ENCODE measurements at places on chromosomes 11 and 22.
A peak's percentile ranks its signal among the peaks of the same experiment; 100 is the strongest.

GRCh38 chr11:6932145-6932544 lies 5.9 kb downstream of the ZNF215 start:
- no peak for DNase-seq

GRCh38 chr11:16040151-16040550 lies 316.2 kb downstream of the SOX6 start:
- no peak for DNase-seq

- no peak for DNase-seq
Observed at GRCh38 chr11:96658436-96658835, 268.6 kb downstream of the JRKL start.

- DNase-seq = no peak
Observed at GRCh38 chr11:76801736-76802135, 18.6 kb downstream of the TSKU start.

- DNase-seq = no peak
Observed at GRCh38 chr11:2424811-2425495, 19.4 kb downstream of the TRPM5 start.

DNA sequence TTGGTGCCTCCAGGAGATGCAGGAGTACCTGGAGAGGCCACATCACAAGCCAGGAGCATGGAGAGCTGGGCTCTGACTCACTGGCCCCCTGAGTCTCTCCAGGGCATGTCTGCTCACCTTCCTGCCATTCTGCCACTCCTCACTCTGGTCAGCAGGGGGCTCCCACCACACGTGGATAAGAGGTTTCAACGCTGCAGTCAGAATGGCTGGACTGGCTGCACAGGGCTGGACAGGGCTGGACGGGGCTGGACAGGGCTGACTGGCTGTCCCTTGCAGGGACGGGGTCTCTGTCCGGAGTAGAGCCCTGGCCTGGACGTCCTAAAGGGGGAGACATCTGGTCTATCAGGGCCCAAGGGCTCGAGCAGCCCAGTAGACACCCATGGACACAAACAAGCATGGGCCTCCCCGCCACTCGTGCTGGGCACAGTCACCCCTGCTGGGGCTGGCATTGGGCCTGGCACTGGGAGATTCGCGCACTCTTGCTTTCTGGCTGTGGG lies 34.6 kb downstream of the CYTH4 start:
- peak; percentile 67 for DNase-seq

Data from activated CD4-positive, alpha-beta T cell treated with anti-CD3 and anti-CD28 coated beads, Interleukin-2, amount 50 U/mL, for 1 hour (primary cell).